ENCODE measurements at places on chromosomes 1 and 21. TPM values are rescaled to one million over a fixed set of nuclear protein-coding genes. Genes with fewer than 3 reads are reported as not detected.

The FABP3 gene
- 33.6 TPM for total RNA-seq

- no peak for ATAC-seq
Observed at GRCh38 chr1:86507935-86508582, 38.8 kb upstream of the CLCA4 start.

DNA sequence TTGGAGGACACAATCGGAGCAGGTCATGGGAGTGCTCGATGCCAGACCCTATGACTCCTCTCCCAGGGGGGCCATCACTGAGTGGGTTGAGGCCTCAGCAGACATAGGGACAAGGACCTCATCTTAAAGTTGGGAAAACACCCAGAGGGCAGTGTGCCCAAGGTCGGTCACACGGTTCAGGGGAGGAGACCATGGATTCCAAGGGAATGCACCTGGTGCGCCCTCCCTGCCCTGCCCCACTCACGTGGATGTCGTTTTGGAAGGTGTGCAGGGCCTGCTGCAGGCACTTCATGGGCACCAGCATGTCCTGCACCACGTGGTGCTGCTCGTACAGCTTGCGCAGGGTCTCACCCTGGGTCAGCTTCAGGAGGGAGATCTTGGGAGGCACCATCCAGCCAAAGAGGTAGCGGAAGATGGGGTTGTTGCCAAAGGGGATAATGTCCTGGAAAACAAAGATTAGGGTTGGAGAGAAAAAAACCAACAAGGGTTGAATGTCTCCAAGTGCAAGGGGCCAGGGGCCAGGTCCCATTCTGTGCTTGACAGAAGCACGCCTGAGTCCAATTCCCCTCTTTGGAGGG, 33.1 kb downstream of the DHCR24 start:
- ATAC-seq = no peak

The DCST1 gene
- total RNA-seq = not detected

The SLAMF8 gene
- total RNA-seq = 1.4 TPM

DNA sequence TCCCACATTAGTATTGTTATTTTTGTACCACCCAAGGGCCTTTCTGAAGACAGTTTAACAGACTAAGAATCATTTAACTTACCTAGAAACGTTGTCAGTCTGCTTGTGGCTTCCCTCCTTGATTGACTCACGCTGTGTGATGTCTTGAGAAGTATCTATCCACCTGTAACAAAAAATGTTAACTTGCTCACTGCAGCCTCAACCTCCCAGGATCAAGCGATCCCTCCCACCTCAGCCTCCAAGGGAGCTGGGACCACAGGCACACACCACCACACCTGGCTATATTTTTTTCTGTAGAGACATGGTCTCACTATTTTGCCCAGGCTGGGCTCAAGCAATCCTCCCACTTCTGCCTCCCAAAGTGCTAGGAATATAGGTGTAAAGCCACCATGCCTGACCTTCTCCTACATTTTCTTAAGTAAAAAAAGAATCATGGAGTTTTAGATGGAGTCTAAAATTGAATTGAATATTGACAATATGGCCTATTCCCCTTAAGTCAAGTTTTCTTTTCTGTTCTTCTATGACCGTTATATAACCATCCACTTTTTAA, 15.6 kb downstream of the SFPQ start:
- no peak for ATAC-seq

The ADGRL2 gene
- 141 TPM for total RNA-seq

- no peak for ATAC-seq
Observed at GRCh38 chr1:37477198-37477931, 3.0 kb downstream of the ZC3H12A start.

The TAL1 gene
- total RNA-seq = 3.6 TPM

GRCh38 chr21:34878940-34879339, 170.2 kb downstream of the RUNX1 start:
- ATAC-seq = no peak

The CLCN6 gene
- 19.9 TPM for total RNA-seq

Measured in gastroesophageal sphincter (tissue), 4 donors.